ENCODE measurements at places on chromosomes 5 and 9.

DNA sequence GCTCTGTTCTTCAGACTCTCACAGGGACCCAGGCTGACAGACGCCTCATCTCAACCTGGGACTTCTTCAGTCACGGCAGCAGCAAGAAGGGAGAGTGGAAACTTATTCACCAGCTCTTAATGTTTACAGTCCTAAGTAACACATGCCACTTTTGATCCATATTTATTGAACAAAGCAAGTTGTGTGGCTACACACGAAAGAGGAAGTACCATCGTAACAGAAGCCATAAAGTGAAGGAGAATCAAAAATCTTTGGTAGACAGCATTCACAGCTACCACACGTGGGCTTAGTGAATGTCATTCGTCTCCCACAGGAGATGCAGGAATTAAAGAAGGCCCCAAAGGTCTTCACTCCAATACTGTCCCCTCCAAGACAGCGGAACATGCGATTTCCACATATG is 582.6 kb downstream of the CETN3 start:
- DNase-seq = no peak

- DNase-seq = peak; percentile 11
These were observed 1.3 kb downstream of the TNFSF15 start for GRCh38 chr9:114804505-114804904.

DNA sequence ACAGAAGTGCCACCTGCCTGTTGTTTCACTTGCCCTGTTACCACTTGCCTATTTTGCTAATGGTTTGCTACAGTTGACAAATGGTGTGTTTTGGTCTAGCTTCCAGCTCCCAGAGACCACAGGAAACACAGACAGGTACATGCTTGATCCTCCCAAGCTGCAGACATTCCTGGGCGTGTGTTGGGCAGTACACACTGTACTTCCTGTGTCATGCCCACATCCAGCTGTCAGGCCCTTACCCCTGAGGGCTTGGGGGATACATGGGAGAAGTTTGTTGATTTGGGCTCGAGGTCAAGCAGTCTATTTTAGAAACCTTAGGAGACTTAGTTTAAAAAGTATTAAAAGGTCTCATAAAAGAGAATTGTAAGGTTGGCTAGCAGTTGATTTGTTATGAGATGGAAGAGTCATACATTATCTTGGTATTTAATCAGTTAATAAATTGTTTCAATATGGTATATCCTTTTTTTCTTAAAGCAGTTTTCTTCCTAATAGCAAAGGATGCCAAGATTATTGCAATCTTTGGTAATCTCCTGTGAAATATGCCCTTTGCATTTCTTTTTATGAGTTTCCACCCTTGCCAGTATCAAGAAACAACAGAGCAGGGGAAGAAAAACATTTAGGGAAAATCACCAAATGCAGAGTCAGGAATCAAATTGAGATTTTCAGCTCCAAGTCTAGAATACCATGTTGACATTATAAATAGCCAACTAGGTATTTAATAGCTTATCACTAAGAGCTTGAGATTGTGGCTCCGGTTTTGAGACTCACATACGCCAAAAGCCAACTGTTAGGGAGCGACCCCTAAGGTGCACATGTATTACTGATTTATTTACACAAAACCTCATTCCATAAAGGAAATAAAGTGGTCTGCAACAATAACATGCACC is 52.3 kb upstream of the CD180 start:
- DNase-seq = no peak

DNA sequence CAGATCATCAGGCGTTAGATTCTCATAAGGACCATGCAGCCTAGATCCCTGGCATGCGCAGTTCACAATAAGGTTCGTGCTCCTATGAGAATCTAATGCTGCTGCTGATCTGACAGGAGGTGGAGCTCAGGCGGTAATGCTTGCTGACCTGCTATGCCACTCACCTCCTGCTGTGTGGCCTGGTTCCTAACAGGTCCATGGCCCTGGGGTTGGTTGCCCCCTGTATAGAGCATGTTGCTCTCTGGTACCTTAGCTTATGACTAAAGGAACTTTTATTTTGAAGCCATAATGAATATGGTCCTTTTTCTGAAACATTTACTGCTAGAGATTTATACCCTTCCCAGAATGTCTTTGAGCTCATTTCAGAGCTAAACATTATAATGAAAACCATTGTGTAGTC is 3.1 kb downstream of the MAN2A1 start:
- DNase-seq = peak; percentile 41

DNA sequence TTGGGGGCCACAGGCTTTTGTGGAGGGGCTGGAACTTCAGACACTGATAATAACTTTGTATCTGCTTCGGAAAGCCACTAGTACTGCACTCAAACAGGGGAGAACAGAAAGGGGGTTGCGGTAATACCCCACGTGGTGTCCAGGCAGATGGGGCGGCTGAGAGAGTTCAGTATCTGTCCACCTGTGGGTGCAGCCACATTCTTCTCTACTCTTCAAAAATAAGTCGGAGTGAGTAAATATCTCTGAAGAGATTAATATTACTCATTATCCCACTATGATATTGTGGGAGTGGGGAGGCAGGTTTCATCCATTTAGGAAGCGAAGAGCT is 102.1 kb upstream of the SSBP2 start:
- DNase-seq = no peak

- no peak for DNase-seq
These were observed 13.2 kb upstream of the BOD1 start for GRCh38 chr5:173629628-173630027.

GRCh38 chr9:87873607-87874303 is 8.9 kb upstream of the SPATA31E1 start:
- no peak for DNase-seq

GRCh38 chr5:113253037-113253436 is 181.8 kb downstream of the TSSK1B start:
- no peak for DNase-seq

DNA sequence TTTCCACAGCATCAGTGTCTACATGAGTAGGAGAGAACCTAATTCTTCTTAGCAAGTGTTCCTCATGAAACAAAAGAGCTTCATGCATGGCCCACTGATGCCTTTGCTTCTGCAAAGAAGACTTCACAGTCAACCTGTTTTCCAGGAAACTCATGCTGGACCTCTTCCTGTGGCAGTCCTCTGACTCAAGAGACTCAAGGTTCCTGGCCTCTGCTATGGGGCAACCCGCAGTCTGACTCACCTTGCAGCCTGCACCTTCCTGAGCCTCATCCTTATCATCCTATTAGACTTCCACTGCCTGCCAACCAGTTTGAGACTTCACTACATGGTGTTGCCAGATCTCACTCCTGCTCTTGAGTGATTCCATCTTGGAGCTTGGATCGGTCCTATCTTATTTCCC is 17.6 kb upstream of the AGGF1 start:
- DNase-seq = no peak

DNA sequence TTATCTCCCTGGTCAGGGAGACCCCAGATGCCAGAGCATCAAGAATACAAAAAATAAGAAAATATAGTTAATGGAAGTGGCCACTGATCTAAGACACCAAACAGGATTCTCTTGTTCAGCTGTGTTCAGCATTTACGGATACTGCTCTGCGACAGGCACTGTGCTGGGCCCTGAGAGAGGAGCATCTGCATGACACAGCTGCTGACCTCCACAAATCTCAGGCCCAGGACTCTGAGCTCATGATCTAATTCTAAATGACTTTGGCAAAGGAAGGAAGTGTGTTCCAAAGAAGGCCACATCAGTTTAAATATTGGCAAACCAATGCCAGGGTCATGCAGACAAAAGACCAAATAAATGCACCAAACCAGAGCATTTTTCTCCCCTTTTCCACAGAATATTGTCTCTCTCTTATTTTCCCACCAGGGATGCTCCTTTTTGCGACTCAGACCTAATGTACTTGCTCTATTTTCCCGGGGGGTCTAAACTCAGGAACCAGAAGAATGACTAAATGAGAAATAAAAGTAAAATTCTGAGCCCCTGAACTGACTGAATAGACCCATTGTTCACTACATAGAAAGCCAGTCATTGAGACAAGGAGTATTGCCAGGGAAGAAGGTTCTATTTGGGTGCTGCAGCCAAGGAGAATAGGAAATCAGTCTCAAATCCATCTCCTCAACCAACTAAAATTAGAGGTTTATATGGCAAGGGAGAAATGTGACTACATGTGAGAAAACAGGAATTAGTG is 1.4 kb upstream of the AGGF1 start:
- no peak for DNase-seq

GRCh38 chr5:157767689-157768088 is 24.2 kb downstream of the LSM11 start:
- no peak for DNase-seq

GRCh38 chr5:124203303-124203702 is 543.1 kb downstream of the ZNF608 start:
- no peak for DNase-seq

DNA sequence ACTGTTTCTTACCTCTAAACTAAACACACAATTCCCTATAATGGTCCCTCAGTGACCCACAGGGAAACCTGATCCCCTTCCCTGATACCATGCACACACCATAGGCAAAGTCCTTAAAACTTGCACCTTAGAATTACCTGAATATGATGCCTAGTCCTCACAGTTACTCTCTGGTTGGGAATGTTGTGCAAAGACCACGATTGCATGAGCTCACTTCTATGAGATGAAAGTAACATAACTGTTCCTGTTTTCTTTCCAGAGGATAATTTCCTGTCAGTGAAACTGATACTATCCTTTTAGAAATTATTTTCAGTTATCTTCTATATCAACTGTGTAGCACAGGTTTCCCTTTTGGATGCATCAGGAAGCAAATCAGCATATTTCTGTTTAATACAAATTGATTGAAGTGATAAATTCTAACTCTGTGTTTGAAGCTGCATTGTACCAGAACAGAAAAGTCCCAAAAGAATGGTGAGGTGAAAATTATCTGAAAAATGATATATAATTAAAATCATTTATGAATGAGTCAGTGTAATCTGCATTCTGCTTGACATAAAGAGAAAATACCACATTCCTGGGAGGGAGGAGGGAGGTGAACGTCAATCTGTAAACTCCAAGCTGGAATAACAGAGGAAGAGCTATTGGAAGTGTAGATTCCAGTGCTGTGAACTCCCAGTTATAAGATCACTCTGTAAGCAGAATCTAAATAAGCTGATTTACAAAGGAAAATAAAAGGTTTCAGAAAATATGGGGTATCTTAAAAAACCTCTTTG is 51.2 kb upstream of the TNFAIP8 start:
- peak; percentile 11 for DNase-seq

- DNase-seq = peak; percentile 89
These were observed 34.5 kb downstream of the TSTD2 start for GRCh38 chr9:97598461-97599288.

DNA sequence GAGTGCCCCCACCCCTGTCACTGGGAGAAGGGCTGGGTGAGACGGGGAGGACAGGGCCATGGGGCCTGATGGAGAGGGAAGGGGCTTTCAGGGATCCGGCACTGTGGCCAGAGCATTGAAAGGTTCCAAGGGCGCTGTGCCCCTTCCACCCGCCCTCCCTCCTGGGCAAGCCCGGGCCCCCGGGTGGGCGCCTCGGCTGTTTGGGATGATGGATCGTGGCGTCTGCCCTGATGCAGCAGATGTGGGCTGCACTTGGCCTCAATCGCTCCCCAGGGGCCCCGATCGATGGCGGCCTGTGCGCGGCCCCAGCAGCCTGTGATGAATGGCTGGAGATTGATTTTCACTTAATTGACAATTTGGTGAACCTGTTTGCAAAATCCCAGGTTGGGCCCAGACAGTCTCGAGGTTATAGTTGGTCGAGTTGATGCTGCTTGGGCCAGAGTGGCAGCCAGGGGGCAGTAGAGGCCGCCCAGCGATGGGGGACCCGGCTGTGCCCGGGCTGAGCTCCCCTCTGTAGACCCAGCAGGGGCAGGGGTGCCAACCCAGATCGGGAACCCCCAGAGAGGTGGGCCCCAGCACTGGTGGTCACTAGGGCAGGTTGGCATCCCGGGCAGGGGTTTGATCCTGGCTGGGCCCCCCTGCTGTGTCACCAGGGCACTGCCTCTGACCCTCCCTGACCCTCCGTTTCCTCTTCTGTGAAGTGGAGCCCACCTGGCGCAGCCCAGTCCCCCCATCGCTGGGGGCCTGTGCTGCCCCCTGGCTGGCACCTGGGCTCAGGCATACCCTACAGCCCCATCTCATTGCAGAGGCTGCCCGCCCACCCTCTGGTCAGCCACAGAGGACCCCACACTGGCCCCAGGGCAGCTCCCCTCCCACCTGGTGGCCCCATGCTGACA is 34.7 kb downstream of the LHX3 start:
- peak; percentile 66 for DNase-seq

- DNase-seq = no peak
These were observed 181.8 kb upstream of the IL12B start for GRCh38 chr5:159512064-159512463.

DNA sequence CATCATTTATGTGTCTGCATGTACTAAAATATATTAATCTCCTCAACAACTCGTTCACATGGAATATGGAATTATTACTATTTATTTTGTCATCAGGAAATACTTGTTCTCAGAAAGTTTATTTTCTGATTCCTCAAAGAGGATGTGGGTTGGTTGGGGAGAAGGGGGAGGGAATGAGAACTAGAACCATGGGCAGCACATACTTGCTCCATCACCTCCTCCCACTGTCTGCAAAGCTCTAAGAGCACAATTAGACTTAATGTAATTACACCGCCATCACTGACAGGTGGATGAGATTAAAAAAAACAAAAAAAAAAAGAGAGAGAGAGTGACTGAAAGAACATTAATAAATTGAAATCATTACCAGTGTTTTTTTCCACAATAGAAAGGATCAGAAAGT is 98.2 kb downstream of the OXCT1 start:
- no peak for DNase-seq

DNA sequence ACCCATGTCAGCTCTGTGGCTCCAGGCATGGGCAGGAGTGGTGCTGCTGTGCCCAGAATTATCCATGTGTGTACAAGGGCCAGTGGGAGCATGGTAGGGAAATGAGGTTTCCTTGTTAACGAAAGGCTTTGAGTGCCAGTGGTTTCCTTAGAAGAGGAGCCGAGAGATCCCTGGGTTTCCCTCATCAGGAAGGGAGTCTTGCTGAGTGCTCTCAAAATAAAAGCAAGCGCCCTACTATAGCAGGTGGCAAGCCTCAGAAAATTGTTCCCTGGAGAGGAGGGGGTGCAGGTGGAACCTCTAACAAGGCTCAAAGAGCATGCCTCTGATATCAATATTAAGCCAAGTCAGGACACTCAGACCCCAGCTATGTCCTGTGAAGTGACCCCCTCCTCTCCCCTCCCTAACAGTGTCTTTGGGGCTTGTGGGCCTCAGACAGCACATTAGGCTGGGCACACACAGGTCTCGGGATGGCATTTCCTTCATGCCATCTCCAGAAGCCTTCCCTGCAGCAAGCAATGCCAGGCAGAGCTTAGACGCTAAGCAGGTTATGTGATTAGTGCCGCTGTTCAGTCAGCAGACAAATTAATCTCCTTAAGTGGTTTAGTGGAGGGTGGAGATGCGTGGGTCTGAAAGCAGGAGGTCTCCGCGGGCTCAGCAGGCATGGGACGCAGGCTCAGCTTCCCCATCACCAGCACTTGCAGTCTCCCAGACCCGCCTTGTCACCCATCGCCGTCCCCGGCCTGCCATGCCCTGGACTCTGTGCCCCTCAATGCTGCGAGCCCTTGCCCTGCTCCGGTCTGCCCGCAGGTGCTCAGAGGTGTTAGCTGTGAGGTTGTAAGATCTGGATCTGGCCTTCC is 60.0 kb upstream of the RARS1 start:
- DNase-seq = peak; percentile 73

GRCh38 chr5:120093178-120093577 is 370.9 kb upstream of the PRR16 start:
- no peak for DNase-seq

Measured in eye (tissue), 1 donor.